Stimulated activated naive CD4-positive, alpha-beta T cell (primary cell): ENCODE measurements at places on chromosomes 12 and 14.

DNA sequence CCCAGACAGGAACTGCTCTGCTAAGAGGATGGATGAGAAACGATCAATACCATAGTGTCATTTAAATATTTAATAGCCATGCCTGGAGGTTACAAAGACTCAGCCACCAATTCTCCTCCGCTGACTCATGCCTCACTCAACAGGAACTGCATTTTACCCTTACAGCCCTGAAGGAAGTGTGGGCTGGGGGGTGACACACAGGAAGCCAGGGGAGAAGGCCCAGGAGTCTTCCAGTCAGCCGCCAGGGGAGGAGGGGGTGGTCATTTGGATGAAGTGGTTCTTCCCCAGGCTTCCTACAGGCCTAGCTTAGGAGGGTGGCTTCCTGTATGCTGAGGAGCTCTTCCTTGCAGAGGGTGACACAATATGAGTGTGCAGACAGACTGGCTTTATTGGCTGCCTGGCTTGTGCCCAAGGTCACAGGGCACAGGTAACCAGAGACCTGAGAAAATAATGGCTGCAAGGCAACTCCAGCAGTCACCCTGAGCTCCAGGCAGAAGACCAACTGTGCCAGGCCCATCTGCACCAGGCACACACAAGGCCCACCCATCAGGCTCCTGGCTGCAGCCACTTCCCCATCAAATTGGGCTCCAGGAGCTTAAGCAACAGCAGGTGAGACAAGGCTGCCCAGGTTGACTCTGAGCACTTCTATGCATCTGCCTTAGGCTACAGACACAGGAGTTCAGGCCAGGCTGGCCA is 30.6 kb upstream of the RPLP0 start:
- peak; percentile 37 for DNase-seq

- no peak for DNase-seq
Observed at GRCh38 chr12:2574355-2574935, 220.3 kb upstream of the FKBP4 start.

DNA sequence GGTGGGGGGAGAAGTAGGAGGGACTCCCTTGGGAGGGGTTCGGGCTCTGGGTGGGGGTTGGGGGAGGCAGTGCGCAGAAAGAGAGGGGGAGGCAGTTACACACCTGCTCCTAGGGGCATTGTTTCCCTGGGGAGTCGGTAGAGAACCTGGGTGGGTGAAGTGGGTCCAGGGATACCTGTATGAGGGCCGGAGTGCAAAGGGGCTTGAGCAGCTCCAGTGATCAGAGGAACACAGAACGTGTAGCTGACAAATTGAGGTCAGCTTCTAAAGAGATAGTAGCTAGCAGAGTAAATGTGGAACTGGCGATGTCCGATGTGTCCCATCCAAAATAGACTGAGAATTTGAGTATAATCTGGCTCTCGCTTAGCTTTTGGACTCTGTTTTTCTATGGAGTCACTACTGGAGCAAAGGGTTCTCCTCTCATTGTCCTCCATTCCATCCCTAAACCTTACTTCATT is 502 bp downstream of the SMARCD1 start:
- DNase-seq = no peak

DNA sequence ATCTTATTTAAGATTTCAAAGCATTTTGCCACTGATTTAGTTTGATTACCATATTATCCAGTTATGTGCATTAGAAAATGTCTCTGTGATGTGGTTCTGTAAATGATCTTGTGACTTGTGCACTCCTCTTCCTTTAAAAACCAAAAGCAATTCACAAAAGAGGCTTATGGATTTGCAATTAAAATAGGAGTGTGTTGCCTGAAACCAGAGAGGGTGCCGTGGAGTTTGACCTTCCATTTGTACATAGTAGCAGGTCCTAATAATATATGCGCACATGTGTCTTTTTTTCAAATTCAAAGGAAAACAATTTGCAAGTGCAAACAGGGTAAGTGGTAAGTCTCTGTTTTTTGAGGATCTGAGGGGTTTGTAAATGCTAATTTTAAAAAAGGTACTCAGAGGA is 470.9 kb downstream of the VRK1 start:
- DNase-seq = no peak
